ENCODE measurements at places on chromosomes 2 and 18.

DNA sequence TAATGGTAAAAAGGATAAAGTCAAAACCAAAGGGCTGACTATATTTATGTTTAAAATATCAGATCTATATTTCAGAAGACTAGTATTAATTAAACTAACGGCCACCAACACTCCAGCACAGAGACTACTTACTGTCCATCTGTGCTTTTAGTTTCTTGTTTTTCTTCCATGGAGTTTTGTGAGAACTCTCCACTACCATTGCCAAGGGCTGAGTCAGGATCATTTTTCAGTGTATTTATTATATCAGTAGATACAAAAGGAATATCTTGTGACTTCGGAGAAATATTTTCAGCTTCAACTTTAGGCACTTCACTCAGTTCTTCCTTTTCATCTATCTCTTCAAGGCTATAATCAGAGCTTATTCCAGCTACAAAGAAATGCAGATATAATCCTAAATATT lies 79.1 kb upstream of the GRB14 start:
- no peak for DNase-seq

GRCh38 chr18:21991886-21992285 lies 177.5 kb upstream of the GATA6 start:
- no peak for DNase-seq

DNA sequence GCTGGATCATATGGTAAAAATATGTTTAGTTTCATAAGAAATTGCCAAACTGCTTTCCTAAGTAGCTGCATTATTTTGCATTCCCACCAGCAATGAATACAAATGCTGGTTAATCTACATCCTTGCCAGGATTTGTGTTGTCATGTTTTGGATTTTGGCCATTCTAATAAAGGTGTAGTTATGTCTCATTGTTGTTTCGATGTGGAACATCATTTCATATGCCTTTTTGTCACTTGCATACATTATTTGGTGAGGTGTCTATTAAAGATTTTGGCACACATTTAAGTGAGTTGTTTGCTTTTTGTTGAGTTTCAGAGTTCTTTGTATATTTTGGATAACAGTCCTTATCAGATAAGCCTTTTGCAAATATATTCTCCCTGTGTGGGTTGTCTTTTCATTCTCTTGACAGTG lies 299.2 kb upstream of the TFPI start:
- DNase-seq, result no peak

- DNase-seq, result no peak
These were observed 52.7 kb downstream of the CFAP210 start for GRCh38 chr2:169641464-169641863.

GRCh38 chr2:2306878-2307277 lies 24.2 kb downstream of the MYT1L start:
- no peak for DNase-seq

- DNase-seq, result peak; percentile 81
These were observed 176.6 kb downstream of the EN1 start for GRCh38 chr2:118670838-118671237.
